ENCODE measurements at places on chromosomes 2 and 18. TPM values are rescaled to one million over a fixed set of nuclear protein-coding genes. Genes with fewer than 3 reads are reported as not detected.

GRCh38 chr18:52903857-52904256 lies 563.9 kb downstream of the DCC start:
- no peak for DNase-seq

DNA sequence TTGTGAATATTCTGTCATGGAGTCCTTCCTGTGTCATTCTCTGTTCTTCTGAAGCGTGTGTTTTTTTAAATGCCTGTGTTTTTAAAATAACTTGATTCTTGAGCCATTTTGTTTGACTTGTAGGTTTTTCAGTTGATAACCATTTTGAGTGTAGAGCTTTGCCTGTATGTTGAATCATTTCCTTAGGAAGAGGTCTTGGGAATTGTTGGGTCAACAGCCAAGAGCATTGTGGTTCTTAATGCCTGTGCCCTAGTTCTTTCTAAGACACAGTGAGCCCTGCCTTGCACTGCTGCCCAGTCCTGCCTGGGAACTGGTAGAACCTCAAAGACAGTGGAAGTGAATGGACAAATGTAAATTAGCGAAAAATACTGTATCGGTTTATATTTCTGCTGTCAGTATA lies 25.9 kb downstream of the RAB12 start:
- no peak for DNase-seq

DNA sequence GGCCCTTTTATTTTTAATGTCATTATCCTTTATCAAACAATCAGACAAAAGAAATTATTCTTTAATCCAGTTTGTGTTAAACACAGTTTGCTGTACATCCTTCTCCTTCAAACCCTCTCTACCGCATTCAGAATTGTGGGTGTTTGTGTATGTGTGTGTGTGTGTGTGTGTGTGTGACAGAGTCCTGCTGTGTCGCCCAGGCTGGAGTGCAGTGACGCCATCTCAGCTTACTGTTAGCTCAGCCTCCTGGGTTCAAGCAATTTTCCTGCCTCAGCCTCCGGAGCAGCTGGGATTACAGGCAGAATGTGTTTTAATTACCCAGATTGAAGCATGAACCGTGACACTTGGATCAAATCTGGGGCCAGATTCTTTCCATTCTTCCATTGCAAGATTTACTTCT lies 723.7 kb downstream of the DCDC2C start:
- no peak for DNase-seq

- no peak for DNase-seq
Measured at GRCh38 chr18:34744569-34744968, 34.5 kb downstream of the DTNA start.

GRCh38 chr2:20414806-20415205 lies 32.1 kb upstream of the RHOB start:
- no peak for DNase-seq

DNA sequence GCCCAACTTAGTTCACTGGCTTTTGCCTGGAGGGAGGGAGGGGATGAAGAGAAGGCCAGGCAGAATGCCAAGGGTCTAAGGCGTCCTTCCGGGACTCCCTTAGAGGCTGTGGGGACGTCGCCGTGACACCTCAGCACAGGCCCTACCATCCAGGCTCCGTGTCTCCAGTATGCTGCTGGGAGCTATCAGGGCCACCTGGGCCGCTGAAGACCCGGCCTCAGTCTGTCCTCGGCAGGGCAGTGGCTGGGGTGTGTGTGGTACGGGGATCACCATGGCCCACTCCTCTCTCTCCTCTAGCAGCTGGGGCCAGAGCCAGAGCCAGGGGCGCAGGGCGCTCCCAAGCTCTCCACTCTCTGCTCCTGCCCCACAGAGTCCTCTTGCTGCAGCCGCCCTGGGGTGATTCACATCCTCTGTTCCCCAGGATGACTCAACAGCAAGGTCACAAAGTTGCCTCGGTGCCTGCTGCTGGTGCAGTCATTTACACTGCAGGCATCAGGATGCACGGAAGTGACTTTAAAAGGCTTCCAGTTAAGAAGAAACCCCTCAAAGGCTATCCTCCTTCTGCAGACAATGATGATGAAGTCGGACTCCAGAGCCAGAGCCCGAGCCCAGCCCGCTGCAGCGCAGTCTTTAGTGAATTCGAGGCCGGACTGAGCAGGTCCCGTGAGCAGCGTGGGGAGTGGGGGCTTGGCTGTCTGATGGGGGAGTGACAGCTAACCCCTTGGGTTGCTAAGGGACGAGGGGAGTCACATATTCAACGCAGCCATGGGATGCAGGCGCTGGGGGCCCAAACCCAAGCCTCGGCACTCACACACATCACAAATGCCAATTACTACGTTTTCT lies 31.9 kb downstream of the SNORC start:
- no peak for DNase-seq

DNA sequence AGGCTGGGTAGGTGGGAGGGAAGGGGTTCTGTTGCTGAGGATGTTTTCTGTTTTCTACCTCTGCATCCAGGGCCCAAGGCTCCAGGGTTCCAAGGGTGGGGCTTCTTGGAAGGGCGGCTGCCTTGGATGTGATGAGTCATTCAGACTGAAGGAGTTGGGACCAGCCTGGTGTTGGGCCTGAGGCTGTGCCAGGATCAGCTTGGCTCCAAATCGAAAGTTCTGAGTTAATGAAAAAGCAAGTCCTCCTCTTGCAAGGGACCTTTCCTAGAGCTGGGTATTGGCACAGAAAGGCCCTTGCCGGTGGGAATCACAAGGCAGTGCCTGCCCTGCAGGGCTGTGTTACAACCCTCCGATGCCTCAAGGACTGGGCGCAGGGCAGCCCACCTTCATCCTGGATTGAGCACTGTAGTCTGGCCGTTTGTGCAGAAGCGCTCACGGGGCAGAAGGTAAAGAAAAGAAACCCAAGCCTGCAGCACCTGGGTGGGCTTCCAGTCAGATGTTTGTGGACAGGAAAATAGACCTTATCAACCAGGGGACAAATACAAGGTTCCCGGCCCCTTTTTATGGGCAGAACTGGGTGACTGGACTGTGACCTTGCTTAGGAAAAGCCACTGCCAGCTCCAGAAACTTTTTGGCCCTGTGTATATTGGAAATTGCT lies 52.5 kb upstream of the MCFD2 start:
- DNase-seq = peak; percentile 70

GRCh38 chr2:33158482-33159003 lies 211.8 kb downstream of the LTBP1 start:
- DNase-seq = no peak

DNA sequence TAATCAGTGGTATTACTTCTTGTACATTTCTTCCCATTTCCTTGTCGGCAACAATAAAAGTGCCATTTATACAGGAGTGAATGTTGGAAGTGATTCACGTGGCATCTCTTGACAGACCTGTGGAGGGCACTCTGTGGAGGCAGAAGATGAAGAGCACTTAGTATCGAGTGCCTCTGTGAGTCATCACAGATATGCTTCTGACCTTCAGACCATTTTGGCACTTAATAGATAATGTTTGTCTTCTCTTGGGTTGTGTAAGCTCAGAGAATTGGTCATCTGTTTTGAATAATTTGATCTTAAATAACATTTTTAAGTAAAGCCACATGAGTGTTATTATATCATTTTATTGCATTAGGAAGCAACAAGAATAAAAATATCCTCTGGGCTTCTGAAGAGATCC lies 305.5 kb downstream of the PTPRM start:
- no peak for DNase-seq

DNA sequence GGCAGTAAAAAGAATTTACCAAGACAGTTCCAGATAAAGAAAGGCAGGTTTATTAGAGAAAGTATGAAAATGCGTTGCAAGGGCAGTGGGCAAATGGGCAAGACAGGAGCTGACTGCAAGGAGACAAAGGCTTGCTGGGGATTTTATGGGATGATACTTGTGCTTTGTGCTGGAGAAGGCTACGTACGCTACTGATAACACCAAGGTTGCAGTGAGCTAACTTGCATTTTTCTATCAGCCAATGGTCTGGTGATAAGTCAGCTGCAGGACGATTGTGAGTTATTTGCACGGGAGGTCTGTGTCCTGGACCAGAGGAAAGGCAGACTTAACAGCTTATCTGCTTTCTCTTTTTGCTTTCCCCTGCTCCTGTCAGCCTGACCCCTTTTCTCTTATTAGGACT lies 116.5 kb downstream of the PMS1 start:
- DNase-seq = no peak

GRCh38 chr2:168552450-168552856 lies 96.4 kb downstream of the CERS6 start:
- no peak for DNase-seq

GRCh38 chr2:10220045-10220901 lies 82.4 kb upstream of the HPCAL1 start:
- DNase-seq = no peak

- DNase-seq = no peak
Measured at GRCh38 chr2:182730486-182730885, 14.4 kb downstream of the DNAJC10 start.

- DNase-seq = no peak
Measured at GRCh38 chr2:203720915-203721672, 14.7 kb downstream of the CD28 start.

DNA sequence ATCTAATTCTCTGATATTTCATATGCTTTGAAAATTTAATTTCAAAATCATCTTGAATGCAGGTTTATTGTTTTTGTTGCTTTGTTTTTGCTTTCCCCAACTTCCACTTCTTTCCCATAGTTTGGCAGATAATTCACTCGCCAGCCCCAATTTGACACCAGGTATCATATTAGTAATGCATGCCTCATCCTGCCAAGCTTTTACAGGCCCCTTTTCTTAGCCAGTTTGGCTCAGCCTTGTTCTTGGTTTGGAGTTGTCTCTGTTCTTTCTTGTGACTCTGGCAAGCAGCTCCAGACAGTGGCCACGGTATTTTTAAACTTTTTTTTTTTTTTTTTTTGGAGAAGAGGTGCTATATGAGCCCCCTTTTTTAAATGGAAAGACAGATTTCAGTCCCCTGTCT lies 65.3 kb downstream of the PMS1 start:
- no peak for DNase-seq

GRCh38 chr2:881204-881918 lies 69.3 kb upstream of the SNTG2 start:
- no peak for DNase-seq

- DNase-seq = no peak
Measured at GRCh38 chr2:196266855-196267254, 95.5 kb upstream of the STK17B start.

DNA sequence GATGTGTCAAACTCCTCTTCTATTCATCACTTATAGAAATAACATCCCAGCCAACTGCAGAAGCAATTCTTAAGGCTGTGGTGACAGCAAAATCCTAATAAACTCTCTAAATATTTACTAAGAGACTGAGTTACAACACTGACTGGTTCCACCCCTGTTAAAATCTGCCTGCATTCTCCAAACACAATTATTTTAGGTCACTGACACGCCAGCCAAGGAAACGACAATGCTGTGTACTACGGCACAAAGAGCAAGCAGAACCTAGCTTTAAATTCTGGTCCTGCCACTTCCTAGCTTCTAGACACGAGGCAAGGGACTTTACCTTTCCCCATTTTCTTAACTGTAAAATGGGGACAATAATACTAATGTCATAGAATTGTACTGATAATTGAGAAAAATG lies 4.1 kb downstream of the CYRIA start:
- no peak for DNase-seq

GRCh38 chr2:99948010-99948409 lies 194.4 kb downstream of the AFF3 start:
- no peak for DNase-seq

DNA sequence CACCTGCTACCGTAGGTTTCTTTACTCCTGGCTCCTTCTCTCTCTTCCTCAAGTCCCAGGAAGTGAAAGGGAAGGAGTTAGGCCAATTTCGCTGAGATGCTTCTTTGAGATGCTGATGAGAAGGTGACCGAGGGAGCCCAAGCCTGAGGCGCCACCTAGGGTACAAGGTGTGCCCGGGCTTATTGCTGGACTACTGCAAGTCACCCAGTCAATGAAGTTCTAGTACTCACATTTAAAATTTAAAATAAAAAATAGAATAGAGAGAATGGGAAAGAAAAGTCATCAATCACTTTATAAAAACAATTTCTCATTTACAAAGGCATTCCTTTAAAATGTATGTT lies 45.3 kb downstream of the ACAA2 start:
- DNase-seq = peak; percentile 72

DNA sequence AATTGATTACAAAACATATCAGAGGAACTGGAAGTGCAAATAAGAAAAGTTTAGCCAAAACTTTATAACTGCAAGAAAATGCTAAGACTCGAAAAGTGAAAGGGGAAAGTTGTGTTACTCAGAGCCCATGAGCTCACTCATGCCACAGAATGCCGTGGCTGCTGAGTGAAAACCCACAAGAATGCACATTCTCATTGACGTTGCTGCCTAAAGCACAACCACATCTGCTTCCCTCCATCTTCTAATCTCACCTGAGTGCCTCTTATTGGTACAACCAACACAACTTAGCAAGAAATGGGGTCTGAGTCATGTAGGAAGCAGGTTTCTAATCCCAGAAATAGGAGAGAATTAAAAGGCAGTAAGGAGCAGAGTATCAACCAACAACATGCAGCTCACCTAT lies 259.7 kb downstream of the LNPK start:
- DNase-seq = no peak

- no peak for DNase-seq
Measured at GRCh38 chr2:125224830-125225229, 1199.7 kb downstream of the CNTNAP5 start.

DNA sequence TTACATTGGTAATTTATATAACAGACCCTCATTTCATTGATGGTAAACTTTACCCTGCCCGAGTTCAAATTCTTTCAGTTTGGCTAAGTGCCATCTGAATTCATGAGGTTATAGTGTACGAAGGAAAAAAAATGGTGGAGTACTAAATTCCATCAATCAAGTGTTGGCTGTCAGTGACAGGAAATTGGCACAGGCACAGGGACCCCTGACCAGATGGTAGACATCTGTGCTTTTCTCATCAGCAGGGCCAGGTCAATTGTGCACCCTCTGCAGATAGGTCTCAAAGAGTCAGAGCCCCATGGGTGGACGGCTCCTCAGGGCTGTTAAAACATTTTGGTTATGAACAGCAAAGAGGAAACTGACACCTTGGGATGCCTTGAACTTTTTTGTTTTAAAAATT lies 439.2 kb downstream of the SETBP1 start:
- DNase-seq = no peak

- peak; percentile 64 for DNase-seq
Measured at GRCh38 chr2:230877759-230878598, 13.2 kb downstream of the ITM2C start.

DNA sequence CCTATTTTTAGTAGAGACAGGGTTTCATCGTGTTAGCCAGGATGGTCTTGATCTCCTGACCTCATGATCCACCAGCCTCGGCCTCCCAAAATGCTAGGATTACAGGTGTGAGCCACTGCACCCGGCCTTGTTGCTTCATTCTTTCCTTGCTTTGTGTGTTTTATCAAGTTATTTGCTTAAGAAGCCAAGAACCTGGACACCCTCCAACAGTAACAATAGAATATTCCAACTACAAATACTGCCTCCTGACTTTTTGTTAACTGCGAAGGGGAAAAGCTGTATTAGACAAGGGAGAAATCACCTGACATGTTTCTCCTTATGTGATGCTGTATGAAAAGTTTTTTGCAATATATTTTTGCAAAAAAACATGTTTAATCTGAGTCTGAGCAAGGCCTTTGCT lies 297.2 kb downstream of the NCKAP5 start:
- DNase-seq = no peak

TFCP2L1 gene
- total RNA-seq = 107 TPM

LIPG gene
- 13.8 TPM for total RNA-seq

DLX1 gene
- total RNA-seq = 0.79 TPM

SERPINB5 gene
- 0.63 TPM for total RNA-seq

PROM2 gene
- total RNA-seq = 35.8 TPM

TRABD2A gene
- 40.2 TPM for total RNA-seq

CYRIA gene
- total RNA-seq = 3.5 TPM

ABHD1 gene
- not detected for total RNA-seq

SH3RF3 gene
- 3.0 TPM for total RNA-seq

NDUFB3 gene
- total RNA-seq = 134 TPM

DCDC2C gene
- total RNA-seq = 0.35 TPM

ZEB2 gene
- total RNA-seq = 48.6 TPM

CFC1 gene
- 0.92 TPM for total RNA-seq

C2orf78 gene
- not detected for total RNA-seq

RAMP1 gene
- total RNA-seq = 10.9 TPM
